ENCODE measurements at places on chromosomes 7 and 10.

- no peak for DNase-seq
Observed at GRCh38 chr7:36735172-36735571, 10.9 kb upstream of the AOAH start.

GRCh38 chr7:99195867-99196266 lies 12.0 kb downstream of the KPNA7 start:
- DNase-seq: no peak

GRCh38 chr10:70267161-70267933 lies 16.5 kb downstream of the NPFFR1 start:
- no peak for DNase-seq

DNA sequence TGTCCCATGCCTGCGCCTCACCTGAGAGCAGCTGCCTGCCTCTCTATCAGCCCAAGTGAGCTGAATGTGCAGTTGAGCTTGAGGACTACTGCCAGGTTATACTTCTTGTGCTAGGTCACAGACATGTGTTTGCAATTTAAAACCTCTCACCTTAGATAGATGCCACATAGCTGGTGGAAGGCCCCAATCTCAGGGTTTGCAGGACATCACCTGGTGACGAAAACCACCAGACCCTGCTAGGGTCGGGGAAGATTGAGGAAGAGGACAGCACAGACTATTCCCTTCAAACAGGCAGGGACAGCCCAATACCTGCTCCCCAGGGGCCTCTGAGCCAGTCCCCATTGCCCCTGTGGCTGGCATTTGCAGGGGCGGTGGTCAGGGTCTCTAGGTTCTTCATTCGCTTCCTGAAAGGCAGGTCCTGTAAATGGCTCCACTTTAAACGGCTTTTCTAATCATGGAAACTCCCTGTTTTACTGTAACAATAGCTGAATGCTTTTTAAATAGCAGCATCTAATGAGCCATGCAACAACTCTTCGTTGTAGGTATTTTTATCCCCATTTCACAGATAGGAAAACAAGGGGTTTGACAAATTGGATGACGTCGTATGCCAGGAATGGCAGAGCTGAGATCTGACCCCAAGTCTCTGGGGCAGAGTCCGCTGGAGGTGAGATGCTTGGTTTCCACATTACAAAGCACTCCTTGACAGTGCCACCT lies 80.1 kb downstream of the EMX2 start:
- no peak for DNase-seq

GRCh38 chr10:98610301-98610700 lies 163.6 kb upstream of the HPS1 start:
- DNase-seq: no peak

DNA sequence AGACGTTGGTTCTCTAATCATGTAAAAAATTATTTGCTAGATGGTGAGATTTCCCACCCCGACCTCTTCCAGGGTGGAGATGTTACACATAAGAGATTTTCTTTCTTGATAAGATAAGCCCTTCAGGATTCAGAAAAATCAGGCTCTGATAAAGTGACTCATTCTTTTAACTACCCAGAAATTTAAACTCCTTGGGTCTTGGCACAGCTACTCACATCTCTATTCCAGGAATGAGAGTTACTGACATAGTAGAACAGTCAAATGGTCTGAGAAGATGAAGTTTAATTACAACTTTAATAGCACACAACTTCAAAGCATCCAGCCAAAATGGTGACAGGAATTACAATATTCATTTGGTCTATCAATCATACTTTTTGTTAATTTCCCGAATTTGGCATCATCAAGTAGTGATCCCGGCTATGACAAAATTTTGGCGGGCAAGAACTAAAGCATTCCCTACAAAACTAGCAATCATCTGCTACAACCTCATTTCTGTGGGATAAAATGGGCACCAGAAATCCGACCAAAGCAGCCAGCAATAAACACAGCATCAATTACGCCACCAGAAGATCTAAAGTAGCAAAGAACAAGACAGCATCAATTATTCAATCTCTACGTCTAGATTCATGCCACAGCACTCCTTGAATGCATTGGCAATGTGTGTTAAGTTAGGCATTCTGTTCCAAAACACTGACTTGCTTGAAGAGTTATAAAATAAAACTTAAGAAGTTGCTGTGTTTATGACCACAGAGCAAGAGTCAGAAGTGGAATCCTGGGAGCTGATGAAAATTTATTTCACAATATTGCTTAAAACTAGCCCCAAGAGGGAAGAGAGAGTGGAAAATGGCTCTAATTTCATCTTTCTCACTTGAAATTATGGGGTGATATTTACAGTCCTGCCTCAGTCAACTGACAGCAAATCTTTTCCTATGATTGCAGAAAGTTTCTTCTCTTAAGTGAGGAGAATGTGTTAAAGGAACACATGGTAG lies 565.7 kb upstream of the ANKRD30A start:
- no peak for DNase-seq

DNA sequence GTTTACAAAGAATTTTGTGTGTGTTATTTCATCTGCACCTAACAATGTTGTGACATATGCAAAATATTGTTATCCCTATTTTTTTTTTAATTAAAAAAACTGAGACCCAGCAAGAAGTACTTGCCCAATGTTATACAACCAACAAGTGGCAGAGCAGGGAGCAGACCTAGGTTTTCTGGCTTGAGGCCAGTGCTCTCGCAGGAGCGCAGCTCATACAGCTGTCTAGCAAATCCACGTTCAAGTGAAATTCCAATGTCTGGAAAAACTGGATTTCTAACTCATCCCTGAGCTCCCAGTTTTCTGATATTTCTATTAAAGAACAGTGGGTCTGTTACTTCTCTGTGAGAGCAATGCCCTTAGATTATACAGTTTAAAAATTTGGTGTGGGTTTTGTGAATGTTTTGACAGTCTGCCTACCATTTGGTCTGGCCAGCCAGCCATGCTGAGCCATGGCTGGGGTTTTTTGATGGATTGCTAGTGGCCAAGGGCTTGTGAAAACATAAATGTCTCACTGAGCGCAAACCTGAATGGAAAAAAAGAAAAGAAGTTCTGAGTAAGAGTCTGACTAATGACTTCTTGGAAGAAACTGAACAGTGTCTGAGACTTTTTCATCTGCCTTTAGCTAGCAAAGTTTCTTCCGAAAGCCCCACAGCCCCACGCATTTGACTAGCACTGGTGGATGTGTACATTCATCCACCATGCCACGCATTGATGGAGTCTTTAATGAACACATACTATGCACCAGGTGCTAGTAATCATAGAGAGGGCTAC lies 15.4 kb upstream of the PRF1 start:
- DNase-seq: no peak

GRCh38 chr7:4837803-4838625 lies 23.8 kb downstream of the PAPOLB start:
- DNase-seq: no peak

DNA sequence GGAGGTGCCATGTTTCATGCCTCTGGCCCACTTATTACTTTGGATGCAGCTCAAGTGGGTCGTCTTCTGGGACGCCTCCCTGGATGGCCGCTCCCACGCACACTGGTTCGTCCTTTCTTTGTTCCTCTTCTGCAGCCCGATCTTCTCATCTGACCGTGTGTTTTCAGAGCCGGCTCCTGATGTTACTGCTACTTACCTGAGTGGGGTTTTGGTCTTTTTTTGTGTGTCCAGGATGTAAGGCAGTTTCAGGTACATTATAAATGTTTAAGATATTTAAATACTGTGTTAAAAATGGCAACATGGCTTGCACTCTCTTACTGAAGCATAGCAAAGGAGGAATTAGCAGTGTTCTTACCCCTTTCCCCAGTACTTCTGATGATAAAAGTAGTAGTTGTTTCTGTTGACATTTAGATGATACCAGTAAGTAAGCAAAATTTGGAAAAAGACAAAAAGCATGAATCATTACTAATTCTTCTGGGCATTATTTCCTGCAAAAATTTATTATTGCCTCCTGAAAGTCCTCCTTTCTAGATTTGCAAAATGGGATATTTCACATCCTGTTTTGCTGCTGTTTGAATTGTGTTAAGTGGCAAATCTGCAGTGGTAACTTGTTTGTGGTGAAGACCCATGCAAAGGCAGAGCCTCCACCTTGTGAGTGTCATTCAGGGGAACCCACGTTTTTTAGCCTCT lies 59.4 kb downstream of the SHH start:
- DNase-seq: no peak

GRCh38 chr7:40232242-40232893 lies 97.6 kb downstream of the SUGCT start:
- DNase-seq: no peak

- DNase-seq: no peak
Observed at GRCh38 chr7:128692623-128693270, 20.7 kb downstream of the GARIN1A start.

DNA sequence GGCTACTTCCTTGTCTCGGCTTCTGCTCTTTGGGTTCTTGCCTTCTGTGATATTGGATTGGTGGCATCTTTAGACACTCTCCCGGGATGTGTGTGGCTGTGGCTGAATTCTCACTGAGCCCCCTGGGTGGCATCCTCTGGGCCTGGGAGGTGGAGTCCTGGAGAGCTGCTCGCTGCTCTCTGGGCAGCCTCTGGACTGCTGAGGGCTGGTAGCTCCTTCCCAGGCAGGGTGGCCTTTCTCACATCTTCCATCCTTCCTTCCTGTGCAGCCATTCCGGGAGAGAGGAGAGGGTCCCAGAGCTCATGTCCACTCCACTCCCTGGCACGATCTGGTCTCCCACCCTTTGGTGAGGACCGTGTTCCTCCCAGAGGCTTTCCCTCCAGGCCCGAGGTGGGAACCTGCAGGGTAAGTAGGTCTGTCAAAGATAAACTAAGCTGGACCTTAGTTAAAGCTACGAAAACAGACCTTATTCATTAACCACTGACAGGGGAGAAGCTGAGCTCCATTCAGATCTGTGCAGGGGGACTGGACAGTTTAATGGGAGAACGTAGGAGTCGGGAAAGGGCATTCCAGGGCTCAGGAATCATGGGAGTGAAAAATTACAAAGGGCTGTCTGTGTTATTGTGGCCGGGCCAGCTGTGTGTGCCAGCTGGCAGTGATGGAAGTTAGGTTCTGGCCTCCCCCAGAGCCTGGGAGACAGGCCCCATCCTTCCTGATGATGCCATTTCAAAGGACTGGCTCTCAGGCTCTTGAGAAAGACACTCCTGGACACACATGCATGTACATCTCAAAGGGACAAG lies 8.7 kb downstream of the ATP6V0E2 start:
- DNase-seq: no peak

- DNase-seq: no peak
Observed at GRCh38 chr7:100124301-100125230, 2.2 kb upstream of the MBLAC1 start.

GRCh38 chr7:70622936-70623335 lies 509.0 kb upstream of the GALNT17 start:
- no peak for DNase-seq

DNA sequence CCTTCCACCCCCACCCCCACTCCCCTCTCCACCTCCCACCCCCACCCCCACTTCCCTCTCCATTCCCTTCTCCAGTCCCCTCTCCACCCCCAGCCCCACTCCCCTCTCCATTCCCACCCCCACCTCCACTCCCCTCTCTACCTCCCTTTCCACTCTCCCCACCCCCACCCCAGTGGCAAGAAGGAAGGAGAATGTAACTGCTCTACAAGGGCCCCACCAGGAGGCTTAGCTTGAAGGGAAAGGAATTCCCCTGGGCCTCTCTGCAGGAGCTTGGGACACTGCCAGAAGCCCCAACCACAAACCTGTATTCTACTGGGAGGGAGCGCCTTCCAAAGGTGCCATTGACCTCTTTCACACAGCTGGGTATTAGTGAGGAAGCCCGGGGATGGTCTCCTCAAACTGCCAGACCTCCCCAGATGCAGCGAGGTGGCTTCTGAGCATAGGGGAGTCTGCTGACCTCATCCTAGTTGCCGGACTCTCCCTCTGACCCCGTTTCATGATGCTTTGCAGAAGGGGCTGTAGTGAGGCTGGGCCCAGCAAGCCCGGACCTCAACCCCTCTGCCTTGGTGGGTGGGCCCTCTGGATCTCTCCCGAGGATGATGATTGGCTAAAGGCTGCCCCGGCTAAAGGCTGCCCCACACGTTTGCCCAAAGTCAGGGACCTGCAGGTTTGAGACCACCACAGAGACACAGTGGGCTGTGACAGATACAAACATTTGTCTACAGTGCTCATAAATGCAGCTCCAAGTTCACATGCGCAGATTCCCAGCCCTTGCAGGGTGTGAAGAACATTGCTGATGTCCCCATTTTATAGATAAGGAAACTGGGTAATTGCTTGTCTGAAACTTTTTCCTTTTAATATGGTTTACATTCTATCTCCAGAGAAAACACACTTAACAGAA lies 2.9 kb downstream of the DEPP1 start:
- no peak for DNase-seq

DNA sequence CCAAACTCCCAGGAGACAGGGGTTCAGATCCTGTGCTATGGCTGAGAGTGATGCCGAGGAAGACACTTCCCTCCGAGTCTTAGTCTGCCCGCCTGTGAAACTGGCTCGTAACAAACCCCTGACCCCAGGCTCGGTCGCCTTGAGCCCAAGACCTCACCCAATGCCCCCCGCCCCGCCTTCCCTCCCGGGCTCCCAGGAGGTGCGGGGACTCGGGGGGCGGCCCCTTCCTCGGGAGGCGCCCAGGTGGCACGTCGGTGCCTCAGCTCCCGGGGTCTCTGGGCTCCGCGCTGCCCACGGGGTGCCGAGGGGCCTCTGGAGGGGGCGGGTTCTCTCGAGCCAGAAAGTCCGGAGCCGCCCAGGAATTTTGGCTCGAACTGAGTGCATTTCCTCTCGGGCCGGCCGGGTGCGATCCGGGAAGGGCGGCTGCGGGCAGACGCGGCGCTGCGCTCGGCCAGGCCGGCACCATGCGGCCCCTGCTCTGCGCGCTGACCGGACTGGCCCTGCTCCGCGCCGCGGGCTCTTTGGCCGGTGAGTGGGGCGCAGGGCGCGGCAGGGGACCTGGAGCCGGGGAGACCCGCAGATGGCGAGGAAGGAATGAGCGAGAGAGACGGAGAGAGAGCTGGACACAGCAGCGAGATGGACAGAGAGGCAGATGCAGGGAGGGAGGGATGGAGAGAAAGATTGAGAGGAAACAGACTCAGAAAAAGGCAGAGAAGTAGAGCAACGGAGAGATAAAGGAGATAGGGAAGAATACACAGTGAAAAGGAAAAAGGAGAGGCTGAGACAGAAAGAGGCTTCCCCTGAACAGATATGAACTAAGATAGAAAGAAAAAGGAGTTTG lies at the start of gene PLAC9:
Gene PLAC9 (plus strand): TSS at position 432 of the 841 bp plus-strand sequence. CDS start 33 bp downstream, at position 465.
- no peak for DNase-seq

DNA sequence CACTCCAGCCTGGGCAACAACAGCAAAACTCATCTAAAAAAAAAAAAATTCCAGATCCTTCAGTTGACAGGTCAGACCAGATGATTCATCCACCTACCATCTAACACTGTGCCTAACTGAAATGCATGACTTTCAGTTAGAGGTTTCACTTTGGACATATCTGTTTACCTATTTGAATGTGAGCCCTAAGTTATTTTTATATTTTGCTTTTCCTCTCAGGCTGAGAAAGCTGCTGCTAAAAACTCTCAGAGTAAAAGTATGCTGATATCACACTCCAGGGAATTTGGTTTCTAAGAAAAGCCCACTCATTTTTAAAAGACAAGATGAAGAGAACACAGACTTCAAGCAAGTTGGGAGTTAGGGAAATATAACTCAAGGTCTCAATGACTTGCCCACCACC lies 126.0 kb downstream of the SGMS1 start:
- DNase-seq: no peak

Measured in activated T-cell treated with anti-CD3 and anti-CD28 coated beads for 4 hours (primary cell).